ENCODE measurements at places on chromosomes 7 and 10.
A peak's percentile ranks its signal among the peaks of the same experiment; 100 is the strongest.

- DNase-seq: no peak
Measured at GRCh38 chr7:67311901-67312300, 315.3 kb downstream of the TYW1 start.

DNA sequence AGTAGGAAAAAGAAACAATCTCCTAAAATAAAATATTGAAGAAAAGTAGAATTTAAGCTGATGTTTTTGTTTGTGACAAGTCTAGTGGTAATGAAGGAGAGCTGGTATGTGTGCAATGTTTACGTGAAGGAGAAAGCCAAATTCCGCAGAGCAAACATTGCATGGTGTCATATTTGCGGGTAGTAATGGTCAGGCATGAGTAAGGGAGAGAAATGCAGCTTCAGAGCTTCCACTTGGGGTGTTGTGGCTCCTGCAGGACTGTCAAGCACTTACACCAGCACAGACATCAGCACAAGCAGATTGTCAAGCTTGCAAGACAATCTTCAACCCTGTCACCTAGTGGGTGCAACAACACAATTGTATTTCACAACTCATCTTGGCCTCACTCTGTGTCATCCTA lies 136.5 kb upstream of the ETV1 start:
- DNase-seq: no peak

GRCh38 chr7:17640730-17641377 lies 299.4 kb downstream of the SNX13 start:
- DNase-seq: no peak

- DNase-seq: no peak
Measured at GRCh38 chr10:46236546-46236887, 50.3 kb upstream of the ANTXRL start.

GRCh38 chr10:85611746-85612377 lies 754.7 kb downstream of the GRID1 start:
- DNase-seq: no peak

DNA sequence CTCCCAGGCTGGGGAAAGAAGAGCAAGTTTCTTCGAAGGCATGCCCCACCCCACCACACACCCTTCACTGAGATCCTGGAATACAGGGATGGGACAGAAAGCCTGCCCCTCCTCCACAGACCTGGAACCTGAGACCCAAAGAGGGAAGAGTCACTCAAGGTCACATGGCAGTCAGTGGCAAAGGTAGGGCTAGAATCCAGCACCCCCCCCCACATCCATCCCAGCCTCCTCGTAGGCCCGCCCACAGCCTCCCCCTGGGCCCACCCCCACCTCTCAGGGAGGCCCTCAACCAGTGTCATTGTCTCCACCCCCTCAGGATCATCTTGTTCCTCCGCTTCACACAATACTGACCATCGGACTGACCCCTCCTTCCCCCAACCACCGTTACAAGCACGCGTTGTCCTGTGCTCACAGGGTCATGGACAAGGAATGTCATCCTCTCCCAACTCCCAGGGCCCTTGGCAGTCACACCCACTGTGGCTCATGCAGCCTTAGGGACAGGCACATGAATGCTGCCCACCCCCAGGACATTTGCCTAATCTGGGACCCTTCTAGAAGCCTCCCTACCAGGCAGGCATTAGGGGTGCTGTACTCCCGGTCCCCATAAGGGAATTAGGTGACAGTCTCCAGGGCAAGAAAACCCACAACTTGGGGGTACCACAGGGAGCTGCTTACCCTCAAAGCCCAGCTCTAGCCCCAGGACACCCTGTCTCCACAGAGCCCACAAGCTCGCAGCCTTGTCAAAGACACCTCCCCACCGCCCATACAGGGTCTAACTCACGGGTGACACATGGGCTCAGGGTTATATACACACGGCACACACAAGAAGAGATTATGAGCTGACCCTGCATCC lies 1.4 kb downstream of the KCNH2 start:
- DNase-seq: peak; percentile 93

DNA sequence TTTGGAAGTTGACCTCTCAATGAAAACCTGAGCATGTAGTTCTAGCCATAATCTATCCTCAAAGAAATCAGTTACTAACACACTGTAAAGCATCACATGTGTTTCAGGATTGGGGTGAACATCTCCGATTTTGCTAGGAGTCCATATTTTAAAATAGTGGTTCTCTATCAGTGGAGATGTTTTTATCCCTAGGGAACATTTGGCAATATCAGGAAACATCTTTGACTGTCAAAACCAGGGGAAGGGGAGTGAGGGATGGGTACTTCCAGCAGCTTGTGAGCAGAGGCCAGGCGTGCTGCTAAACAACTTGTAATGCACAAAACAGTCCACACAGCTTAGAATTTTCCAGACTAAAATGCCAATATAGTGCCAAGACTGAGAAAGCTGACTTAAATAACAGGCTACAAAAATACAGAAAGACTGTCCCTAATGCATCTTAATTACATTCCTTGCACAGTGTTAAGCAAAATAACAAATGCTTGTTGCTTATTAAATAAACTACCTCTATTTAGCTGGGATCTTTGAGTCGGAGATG lies 120.9 kb downstream of the CRPPA start:
- no peak for DNase-seq

- no peak for DNase-seq
Measured at GRCh38 chr7:30074422-30075030, 46.3 kb downstream of the PLEKHA8 start.

GRCh38 chr7:97187067-97187466 lies 69.6 kb downstream of the SDHAF3 start:
- DNase-seq: no peak

DNA sequence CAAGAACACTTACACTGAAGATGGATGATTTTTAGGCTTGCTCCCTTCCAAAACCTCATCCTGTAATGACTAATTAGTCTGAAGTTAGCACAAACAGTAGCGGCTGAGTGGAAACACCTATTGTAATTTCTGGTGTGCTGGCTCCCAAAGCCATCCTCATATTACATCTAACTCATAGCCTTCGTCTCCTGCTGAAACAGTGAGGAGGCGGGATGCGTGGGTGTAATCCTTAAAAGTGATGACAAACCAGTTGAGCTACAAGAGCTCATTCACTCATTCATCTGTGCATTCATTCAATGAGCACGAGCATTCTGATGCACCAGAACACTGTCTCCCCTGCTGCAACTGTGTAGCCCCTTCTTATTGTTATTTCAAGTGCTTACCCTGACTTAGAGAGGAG lies 235.3 kb downstream of the CALN1 start:
- no peak for DNase-seq

- no peak for DNase-seq
Measured at GRCh38 chr10:63886281-63887022, 365.3 kb downstream of the REEP3 start.

DNA sequence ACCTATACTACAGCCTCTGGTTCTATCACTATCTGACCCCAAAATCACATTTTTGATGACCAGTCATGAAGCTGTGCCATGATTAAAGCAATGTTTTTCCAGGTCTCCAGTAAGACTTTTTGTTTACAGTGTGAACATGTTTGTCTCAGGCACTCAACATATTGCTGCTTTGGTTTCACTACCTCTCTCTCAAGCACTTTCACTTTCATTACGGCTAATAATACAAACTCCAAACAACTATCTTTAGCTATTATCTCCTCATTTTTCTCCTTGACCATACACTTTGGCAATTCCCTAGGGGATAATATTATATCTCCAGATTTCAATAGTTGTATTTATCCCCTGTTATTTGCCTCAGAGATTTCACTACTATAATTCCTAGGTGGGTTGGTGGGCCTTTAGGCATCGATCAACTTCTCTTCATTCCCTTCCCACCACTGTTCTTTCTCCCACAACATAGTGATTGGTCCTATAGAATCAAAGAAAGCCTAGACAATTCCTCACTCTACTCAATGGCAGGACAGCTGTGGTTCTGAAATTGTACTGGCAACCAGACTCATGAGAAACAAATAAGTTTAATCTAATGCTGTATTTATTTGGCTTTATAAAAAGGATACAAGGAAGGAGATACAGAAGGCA lies 261.4 kb upstream of the ZWINT start:
- DNase-seq: no peak

DNA sequence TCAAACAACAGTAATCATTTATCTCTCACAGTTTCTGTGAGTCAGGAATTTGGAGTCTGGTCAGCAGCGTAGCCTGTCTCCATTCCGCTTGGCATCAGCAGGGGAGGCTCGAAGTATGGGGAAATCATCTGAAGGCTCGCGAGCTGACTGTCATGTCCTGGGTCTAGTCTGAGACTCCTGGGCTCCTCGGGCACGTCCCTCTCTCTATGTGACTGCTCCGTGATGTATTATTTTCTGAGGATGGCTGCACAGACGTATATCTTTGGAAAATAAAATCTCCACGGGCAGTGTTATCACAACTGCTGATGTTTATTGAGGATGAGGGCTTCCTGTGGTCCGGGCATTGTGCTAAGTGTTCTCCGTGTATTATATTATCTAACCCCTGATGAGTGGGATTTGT lies 23.3 kb upstream of the PCGF5 start:
- DNase-seq: no peak

GRCh38 chr7:142882338-142882678 lies 3.2 kb downstream of the TRPV6 start:
- DNase-seq: no peak

DNA sequence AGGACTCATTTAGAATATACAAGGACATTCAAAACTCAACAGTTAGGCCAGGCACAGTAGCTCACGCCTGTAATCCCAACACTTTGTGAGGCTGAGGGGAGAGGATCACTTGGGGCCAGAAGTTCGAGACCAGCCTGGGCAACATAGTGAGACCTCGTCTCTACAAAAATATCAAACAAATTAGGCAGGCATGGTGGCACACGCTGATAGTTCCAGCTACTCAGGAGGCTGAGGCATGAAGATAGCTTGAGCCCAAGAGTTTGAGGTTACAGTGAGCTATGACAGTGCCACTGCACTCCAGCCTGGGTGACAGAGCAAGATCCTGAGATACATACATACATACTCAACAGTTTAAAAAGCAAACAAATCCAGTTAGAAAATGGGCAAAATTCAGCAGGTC lies 44.9 kb downstream of the GNA12 start:
- no peak for DNase-seq

GRCh38 chr7:112571852-112572607 lies 91.2 kb downstream of the LSMEM1 start:
- DNase-seq: no peak

DNA sequence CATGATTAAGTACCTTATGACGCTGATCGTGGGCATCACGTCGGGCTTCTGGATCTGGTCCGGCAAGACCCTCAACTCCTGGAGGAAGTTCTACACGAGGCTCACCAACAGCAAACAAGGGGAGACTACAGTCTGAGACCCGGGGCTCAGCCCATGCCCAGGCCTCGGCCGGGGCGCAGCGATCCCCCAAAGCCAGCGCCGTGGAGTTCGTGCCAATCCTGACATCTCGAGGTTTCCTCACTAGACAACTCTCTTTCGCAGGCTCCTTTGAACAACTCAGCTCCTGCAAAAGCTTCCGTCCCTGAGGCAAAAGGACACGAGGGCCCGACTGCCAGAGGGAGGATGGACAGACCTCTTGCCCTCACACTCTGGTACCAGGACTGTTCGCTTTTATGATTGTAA lies 2.5 kb downstream of the FZD1 start:
- no peak for DNase-seq

GRCh38 chr10:80760914-80761371 lies 223.2 kb downstream of the SH2D4B start:
- no peak for DNase-seq

GRCh38 chr7:51134013-51134441 lies 182.6 kb downstream of the COBL start:
- no peak for DNase-seq

- no peak for DNase-seq
Measured at GRCh38 chr10:11140963-11141362, 123.3 kb downstream of the CELF2 start.

DNA sequence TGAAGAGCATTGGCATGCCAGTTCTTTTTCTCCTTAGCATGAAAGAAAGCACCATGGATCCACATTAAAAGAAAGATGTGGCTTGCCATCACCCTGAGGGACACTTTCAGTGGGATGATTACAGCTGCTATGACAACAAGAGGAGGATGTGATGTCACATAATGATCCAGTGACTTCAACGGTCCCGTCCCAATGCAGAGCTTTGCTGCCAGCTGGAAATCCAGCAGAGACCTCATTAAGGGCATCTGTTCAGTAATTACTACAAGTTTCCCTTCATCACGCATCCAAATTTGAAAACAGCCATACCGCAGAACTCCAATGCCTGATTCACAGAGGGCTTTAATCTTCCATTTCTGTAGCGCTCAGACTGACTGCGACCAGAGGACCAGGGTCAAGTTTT lies 206.6 kb downstream of the LSM5 start:
- no peak for DNase-seq

DNA sequence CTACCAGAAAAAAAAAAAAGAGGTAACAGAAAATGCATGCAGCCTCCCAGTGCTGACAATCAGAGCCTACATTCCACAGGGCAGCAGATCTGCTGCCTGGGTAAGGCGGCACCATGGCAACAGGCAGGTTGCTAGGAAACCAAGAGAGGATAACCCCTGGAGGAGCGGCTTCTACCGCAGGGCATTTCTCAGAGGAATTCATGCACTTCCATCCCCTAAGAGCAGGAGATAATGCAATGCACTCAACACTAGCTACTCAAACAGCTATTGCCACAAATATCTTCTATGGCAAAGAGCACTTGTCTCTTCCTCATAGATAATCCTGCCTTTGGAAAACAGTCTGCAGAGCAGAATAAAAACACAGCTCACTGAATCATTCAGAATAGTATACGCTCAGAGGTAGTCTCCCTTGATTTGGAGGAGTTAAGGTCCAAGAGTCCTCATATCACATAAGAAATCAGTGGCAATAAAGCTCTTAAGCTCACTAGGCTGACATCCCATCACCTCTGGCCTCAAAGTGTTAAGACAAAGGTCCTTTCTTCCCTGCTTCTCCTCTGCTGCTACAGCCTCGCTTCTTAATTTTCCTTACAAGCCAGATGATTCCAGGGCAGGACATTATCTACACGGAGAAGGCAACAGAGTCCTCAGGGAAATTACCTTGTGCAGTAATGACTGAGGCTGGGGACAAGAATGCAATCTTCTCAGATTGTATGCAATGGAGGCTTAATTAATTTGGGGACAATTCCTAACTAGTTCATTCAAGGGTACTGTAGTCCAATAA lies 10.7 kb downstream of the PSAP start:
- DNase-seq: peak; percentile 81

DNA sequence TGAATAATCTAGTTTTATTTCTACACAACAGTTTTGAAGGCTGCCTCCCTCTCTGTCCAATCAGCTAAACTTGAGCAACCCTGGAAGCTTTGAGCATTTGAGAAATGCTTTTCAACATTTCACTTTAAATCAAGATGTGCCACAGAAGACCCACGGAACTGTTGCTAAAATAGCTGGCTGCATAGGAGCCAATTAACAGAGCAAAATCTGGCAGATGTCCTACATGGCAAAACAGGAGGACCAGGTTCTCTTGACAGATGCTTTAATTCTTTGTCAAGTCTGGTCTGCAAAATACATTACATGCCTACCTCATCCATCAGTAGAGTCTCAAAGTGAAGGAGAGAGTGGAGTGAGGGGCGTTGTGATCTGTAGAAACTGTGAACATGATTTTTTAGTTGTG lies 185.9 kb downstream of the DPY19L1 start:
- DNase-seq: no peak

GRCh38 chr7:15889507-15889906 lies 203.0 kb upstream of the MEOX2 start:
- no peak for DNase-seq

- no peak for DNase-seq
Measured at GRCh38 chr10:75000748-75001321, 110.6 kb upstream of the SAMD8 start.

Measured in NCI-H187 treated with DMSO at 0.1 percent for 48 hours (cell line).